ENCODE measurements at places on chromosomes 3 and 15.
A peak's percentile ranks its signal among the peaks of the same experiment; 100 is the strongest.

DNA sequence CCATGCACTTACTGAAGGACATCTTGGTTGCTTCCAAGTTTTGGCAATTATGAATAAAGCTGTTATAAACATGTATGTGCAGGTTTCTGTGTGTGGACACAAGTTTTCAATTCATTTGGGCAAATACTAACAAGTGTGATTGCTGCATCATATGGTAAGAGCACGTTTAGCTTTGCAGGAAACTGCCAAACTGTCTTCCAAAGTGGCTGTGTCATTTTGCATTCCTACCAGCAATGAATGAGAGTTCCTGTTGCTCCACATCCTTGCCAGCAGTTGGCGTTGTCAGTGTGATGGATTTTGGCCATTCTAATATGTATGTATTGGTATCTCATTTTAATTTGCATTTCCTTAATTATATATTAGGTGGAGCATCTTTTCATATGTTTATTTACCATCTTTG lies 280.1 kb downstream of the SV2B start:
- DNase-seq: no peak

GRCh38 chr3:146593776-146594175 lies 11.4 kb downstream of the PLSCR5 start:
- no peak for DNase-seq

- DNase-seq: no peak
Observed at GRCh38 chr15:88738796-88739195, 64.4 kb upstream of the ACAN start.

- peak; percentile 91 for DNase-seq
Observed at GRCh38 chr15:96345560-96346399, 15.3 kb downstream of the NR2F2 start.

Measured in Ammon's horn (tissue), 1 donor.